Activated T-helper 1 cell treated with anti-CD3 and anti-CD28 coated beads, Interleukin-2, amount 50 U/mL, for 16 hours (primary cell): ENCODE measurements at places on chromosomes 2 and 18.

- DNase-seq = no peak
Observed at GRCh38 chr18:51371929-51372328, 174.4 kb upstream of the MEX3C start.

DNA sequence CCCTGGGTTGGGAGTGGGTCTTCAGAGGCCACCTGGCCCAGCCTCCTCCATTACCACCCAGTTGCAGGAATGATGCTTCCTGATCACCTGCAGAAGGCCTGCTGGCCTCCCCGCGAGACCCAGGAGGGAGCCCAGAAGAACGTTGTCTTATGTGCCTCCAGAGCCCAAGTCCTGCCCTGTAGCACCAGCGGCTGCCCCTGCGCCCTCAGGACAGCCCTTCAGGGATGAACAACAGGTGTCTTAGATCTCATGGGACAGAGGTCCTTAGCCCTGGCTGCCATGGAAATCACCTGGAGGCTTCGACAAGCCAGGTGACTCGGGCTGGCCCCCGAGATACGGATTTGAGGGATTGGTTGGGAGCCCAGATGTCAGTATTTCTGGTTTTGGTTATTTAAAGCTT is 278.8 kb downstream of the CELF4 start:
- DNase-seq = no peak

DNA sequence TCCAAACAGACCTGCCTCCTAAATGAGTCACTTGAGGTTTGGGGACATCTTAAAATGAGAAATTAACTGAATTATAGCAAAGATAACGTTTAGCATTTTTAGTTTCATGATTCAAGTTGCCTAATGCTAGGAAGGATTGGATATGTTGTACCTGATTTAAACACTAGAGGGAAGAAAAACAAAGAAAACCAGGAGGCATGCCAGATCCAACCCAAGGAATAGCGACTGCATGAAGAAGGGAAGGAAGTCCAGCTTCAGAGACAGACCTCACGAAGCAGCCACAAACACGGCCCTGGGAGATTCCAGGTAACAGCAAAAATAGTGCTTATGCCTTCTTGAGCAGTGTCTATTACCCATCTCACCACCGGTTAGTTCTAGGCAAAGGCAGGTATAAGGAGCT is 499.9 kb upstream of the SPHKAP start:
- no peak for DNase-seq

- DNase-seq = no peak
Observed at GRCh38 chr2:132757002-132757589, 87.1 kb upstream of the LYPD1 start.

DNA sequence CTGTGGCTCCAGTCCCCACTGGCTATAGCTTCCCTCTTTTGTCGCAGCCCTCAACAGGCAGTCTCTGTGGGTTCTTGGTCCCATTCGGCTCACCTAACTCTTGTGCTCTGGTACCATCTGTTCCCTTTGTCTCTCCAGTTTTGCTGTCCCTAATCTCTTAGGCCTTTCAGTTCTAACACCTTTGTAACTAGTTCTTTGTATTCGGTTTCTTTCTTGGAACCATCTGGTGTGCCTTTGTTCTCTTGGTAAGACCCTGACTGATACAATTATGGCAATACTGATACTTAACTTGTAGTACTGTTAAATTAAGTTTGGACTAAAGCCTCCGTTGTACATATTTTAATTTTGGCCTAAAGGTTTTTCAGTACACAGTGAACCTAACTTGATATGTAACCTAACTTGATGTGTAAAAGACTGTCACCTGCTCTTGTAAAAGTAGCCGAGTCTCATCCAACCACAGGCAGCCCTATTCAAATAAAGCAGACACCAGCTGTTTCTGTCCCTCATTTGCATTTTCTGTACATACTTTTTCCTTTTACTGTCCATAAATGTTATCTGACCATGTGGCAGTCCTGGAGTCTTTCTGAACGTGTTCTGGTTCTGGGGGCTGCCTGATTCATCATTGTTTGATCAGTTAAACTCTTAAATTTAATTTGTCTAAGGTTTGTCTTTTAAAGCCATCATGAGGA is 4.8 kb upstream of the MRPL44 start:
- DNase-seq = no peak

GRCh38 chr18:43847164-43848091 is 570.1 kb upstream of the SYT4 start:
- no peak for DNase-seq

GRCh38 chr2:604854-605524 is 72.2 kb downstream of the TMEM18 start:
- DNase-seq = no peak

DNA sequence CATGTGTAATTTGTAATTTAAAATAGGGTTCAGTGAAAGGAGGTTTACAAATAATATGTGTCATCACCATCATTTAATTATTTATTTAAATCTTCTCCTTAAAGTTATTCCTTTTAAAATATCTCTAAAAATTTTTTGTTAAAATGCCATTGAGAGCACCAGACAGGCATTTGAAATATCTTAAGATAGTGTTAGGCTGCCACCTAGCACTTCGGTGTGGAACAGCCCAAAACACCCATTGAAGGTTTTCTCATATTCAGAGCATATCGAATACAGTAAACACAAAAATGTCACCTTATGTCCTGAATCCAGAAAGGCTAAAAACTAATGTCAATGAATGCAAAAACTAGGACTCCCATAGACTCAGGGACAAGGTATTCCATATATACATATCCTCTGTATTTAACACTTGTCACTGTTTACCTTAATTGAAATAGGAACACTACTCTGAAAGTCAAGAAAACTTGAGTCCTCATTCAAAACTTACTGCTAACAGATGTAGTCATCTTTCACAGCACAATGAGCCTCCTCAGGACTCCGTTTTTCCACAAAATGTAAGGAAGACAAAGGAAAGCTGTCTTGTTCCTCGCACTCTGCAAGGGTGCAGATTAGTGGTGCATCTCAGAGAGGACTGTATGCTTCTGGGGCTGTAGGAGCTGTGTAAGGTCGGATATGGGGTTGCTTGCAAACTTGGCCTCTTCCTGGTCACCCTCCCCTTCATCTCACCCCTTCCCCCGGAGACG is 329.5 kb downstream of the PAX3 start:
- no peak for DNase-seq

DNA sequence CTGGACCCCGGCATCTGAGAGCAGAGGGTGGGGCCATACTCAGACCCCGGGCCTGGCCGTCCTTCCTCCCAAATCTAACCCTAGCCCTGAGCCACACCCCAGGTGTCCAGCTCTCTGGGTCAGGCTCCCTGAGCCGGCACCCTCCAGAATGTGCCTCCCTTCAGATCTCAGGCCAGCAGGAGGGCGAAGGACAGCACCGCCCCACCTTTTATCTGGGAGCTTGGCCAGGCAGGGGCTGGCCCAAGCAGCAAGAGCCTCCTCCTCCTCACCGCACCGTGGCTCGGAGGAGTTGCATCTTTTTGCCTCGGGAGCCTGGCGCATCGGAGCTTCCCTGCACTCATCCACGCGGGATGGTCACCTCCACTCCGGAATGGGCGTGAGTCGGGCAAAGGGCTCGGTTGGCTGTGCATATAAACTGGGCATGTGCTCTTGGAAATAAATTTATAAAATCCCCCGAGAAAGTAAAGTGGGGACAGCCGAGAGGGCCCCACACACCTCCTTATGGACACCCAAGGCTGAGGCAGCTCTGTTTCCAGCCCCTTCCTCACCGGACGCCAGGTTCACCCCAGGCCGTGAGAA is 69.1 kb upstream of the CTDP1 start:
- DNase-seq = no peak

DNA sequence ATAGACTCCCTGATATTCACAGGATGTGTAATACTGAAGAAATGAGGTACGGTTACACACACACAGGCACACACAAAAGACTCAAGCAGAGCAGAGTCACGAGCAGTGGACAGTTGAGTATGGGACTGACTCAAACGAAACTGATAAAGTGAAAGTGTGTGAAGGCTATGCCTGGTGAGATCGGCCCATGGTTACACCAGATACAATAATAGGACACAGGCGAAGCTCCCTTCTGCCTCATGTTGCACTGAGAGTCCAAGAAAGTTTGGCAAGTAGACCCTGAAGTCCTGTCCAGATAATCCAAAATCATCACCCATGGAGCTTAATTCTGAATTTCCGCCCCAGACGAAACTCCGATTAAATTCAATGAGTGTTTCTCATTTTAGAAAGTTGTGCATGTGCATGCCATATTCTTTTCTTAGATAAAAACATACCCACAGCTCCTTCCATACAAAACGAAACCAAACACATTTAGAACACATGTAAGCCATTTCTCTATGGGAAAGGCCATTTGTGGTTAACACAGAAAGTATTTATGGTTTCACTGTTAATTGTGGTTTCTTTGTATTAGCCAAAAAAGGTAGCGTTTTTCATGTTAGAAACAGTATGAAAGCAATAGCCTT is 567.6 kb downstream of the PLCL1 start:
- no peak for DNase-seq

GRCh38 chr2:31240381-31241365 is 6.7 kb downstream of the EHD3 start:
- no peak for DNase-seq

- DNase-seq = no peak
Observed at GRCh38 chr18:78406743-78407465, 572.7 kb upstream of the SALL3 start.

GRCh38 chr2:134370655-134371445 is 117.0 kb downstream of the MGAT5 start:
- DNase-seq = no peak

DNA sequence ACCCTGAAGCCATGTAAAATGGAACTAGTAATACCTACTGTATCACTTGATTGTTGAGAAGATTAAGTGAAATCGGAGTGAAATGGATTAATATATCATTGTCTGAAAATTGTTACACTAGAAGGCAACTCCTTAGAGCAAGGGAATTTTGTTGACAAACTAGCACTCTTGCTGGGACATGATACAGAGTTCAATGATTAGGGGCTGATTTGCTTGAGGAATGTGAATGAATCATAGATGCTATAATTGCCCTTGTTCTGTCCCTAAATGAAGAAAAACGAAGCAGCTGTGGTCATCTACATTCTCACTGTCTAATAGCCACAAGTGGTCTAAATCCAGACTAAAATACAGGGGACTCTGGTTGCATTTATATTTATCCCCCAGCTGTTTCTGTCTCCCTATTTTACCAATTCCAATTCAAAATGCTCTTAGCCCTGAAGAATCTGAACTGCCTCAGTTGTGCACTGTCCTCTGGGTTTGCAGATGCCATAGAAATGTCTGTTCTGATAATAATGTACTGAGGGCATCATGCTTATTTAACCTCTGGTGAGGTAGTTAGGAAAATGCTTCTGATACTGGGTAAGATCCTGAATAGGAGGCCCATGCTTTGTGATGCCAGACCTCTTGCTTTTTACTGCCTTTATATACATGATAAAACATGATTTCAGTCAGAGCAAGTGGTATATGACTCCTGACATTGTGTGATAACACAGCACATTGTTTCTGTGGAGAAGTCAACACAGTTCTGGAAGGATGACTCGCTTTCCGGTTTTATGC is 382.1 kb downstream of the NRXN1 start:
- DNase-seq = no peak

GRCh38 chr2:65615602-65616001 is 183.2 kb upstream of the SPRED2 start:
- no peak for DNase-seq

DNA sequence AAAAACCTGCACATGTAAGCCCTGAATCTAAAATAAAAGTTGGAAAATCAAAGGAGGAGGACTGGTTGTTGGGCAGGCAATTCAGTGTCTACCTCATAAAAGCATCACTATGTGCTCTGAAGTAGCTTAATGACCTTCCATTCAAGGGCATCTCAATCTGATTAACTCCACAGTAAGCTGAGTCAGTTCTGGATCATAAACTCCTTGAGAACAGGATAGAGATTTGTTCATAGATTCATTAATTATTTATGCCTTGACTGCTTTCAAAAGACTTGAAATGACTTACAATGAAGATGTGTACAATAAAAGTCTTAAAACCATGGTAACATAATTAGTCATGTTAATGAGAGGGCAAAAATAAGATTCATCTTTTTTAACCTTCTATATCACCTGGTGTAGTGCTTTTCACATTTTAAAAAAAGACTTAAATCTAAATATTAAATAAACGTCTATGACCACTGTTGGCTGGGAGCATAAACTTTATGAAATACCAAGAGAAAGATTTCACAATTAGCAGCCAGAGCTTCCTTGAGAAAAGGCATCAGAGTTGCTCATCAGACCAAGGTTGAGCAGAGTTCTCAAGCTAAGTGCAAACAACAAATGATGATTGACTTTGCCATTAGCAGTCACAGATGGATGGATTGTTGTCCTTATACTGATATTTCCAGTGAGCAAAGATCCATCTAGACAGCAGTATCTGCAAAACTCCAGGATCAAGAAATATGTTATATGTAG is 237.3 kb upstream of the THUMPD2 start:
- no peak for DNase-seq

DNA sequence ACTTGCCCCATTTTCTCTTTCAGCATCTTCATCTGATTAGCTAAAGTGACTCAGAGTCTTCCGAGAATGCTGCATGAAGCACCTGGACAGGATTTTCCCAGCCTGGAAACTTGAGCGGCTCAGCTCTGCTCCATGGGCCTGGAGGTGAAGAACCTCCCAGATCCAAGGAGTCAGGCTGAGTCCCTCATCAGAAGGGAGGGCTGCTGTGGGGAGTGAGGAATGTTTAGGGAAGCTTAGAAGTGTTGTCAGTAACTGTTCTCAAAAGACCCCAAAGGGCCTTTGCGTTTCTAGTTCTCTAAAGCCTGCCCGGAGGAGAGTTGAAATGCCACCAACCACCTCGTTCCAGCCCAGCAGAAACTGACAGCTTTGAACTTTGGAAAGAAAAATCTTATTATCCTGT is 157.1 kb downstream of the CLIP4 start:
- DNase-seq = no peak

DNA sequence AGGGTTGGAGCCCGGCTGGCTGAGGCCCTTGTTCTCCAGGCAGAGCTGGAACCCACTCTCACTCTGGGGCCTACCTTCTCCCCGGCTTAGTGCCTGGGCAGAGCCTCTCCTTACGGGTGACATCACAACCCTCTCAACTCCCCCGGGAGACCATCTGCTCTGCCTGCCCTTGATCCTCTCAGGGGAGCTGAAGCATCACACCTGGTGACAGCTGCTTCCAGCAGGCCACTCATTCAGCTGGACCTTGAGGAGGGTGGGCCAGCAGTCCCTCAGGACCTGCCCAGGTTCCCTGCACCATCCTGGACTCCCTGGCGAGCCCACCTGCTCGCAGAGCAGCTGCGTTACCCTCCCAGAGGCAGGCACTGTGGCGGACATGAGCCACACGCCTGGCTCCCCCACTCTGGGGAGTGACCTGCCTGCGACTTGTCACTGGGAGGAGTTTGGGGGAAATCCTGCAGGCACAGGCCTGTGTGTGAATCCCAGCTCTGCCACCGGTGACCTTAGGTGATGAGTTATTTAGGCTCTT is 13.1 kb downstream of the HS6ST1 start:
- DNase-seq = no peak

- no peak for DNase-seq
Observed at GRCh38 chr2:237299906-237300305, 114.1 kb downstream of the COL6A3 start.

- no peak for DNase-seq
Observed at GRCh38 chr2:65027616-65028244, 28.5 kb upstream of the CEP68 start.
